ENCODE measurements at places on chromosomes 7 and 10. TPM values are rescaled to one million over a fixed set of nuclear protein-coding genes. Genes with fewer than 3 reads are reported as not detected.
A peak's percentile ranks its signal among the peaks of the same experiment; 100 is the strongest.

- H3K27me3 ChIP-seq: no peaks in the 10 kb centered on the region
- H3K36me3 ChIP-seq: no peaks in the 10 kb centered on the region
Observed at GRCh38 chr10:59991661-59992060, 85.3 kb upstream of the CCDC6 start.

DNA sequence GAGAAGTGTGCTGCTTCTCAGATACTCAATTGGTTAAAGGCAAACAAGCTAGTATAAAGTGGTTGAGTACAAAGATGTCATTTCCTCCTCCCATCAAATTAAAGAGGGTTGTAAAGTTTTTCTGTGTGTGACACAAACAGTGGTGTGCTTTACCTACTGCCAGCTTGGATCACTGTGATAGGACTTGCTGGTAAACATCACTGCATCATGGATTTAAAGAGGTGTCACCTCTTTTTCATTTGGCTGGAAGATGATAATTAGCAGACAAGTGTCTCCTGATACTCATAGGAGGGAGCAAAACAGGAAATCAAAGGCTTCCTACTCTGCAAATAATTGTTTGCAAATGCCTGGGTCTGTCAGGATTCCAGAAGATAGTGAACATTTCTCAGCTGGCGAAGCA lies 200.5 kb downstream of the MDFIC start:
- no peaks in the 10 kb centered on the region for H3K4me1 ChIP-seq
- no peaks in the 10 kb centered on the region for H3K36me3 ChIP-seq
- no peak overlapping the region for H3K4me3 ChIP-seq
- H3K27ac ChIP-seq: no peak overlapping the region
- no peaks in the 10 kb centered on the region for H3K27me3 ChIP-seq
- DNase-seq: no peak

- H3K36me3 ChIP-seq: no peaks in the 10 kb centered on the region
- H3K27me3 ChIP-seq: no peaks in the 10 kb centered on the region
- peaks cover 27% of the 10 kb centered on the region for H3K4me1 ChIP-seq
- DNase-seq: no peak
- no peak overlapping the region for H3K4me3 ChIP-seq
Observed at GRCh38 chr10:78584681-78585080, 484.1 kb upstream of the ZMIZ1 start.

DNA sequence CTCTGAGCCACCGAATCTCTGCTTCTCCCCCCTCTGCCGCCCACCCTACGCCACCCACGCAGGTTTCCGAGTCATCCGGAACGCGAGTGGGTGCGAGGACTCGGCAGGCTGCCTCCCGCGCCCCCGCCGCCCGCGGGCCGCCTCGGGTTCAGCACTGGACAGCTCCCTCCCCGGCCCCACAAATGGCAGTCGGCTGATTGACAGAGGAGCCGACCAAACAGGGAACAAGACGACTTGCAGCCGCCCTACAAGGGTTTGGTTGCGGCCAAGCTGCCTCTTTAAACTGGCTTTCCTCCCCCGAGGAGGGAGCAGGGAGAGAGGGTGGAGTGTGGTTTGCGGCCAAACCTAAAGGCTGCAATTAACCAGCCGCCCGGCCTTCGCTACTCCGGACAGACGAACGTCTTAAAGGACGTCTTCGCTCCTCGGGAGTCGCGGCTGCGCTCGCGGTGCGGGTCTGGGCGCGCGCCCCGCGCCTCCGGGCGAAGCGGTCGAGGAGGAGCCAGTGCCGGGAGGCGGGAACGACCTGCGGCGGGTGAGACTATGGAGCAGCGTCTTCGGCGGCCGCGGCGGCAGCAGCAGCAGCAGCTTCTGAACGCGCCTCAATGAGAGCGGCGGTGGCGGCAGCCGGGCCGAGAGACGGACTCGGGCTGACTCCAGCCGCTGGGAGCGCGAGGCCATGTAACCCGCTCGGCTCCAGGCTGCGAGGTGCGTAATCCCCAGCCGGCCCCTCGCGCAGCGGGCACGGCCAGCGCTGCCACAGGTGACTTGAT lies at the start of gene GPR158:
GPR158 (plus strand) TSS at position 541 of the 770 bp plus-strand sequence. CDS start 420 bp downstream, outside the sequence.
- peak within 1 kb of the TSS; percentile 48 for H3K4me3 ChIP-seq
- peak; percentile 95 for DNase-seq
- H3K27ac ChIP-seq: no peak within 1 kb of the TSS
- H3K4me1 ChIP-seq: peaks cover 6% of the 10 kb centered on the region

The CRTAC1 gene
- 3.1 TPM for total RNA-seq

- H3K36me3 ChIP-seq: no peaks in the 10 kb centered on the region
- H3K4me3 ChIP-seq: no peak overlapping the region
- peaks cover 40% of the 10 kb centered on the region for H3K4me1 ChIP-seq
Observed at GRCh38 chr10:77285529-77286182, 352.0 kb downstream of the KCNMA1 start.

- H3K27ac ChIP-seq: peak overlapping the region; percentile 92
- H3K27me3 ChIP-seq: no peaks in the 10 kb centered on the region
- H3K4me1 ChIP-seq: peaks cover 24% of the 10 kb centered on the region
- no peak overlapping the region for H3K4me3 ChIP-seq
Observed at GRCh38 chr10:103659674-103660363, 166.3 kb downstream of the NEURL1 start.

DNA sequence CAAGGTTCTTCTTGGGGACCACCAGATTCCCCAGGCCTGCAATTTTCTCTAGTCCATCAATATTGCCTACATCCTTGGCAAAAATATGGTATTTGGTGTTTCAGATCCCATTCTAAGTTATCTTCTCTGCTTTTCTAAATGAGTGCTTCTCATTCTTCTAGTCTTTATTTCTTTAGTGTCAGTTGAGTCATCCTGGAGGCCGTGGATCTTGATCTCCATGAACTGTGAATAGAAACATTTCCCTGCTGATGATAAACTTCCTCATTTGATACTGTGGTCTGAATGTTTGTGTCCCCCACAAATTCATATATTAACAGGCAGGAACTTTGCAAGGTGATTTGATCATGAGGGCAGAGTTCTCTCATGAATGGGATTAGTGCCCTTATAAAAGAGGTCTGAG lies 779.3 kb downstream of the INHBA start:
- no peaks in the 10 kb centered on the region for H3K36me3 ChIP-seq
- H3K4me1 ChIP-seq: peaks cover 5% of the 10 kb centered on the region
- no peak overlapping the region for H3K4me3 ChIP-seq
- no peak overlapping the region for H3K27ac ChIP-seq

- peak; percentile 66 for DNase-seq
- no peaks in the 10 kb centered on the region for H3K27me3 ChIP-seq
- peaks cover 18% of the 10 kb centered on the region for H3K36me3 ChIP-seq
- no peak overlapping the region for H3K4me3 ChIP-seq
- H3K4me1 ChIP-seq: no peaks in the 10 kb centered on the region
Observed at GRCh38 chr10:110803830-110804338, 67.8 kb upstream of the PDCD4 start.

- no peaks in the 10 kb centered on the region for H3K36me3 ChIP-seq
- DNase-seq: peak; percentile 88
- H3K4me3 ChIP-seq: peak overlapping the region; percentile 55
- peak overlapping the region; percentile 8 for H3K27ac ChIP-seq
- peaks cover 46% of the 10 kb centered on the region for H3K27me3 ChIP-seq
Observed at GRCh38 chr7:518630-519483, 789 bp downstream of the PDGFA start.

GRCh38 chr10:123537188-123537961 lies 128.8 kb upstream of the GPR26 start:
- no peaks in the 10 kb centered on the region for H3K27me3 ChIP-seq
- no peak for DNase-seq
- no peak overlapping the region for H3K4me3 ChIP-seq
- H3K36me3 ChIP-seq: no peaks in the 10 kb centered on the region

The ABCB4 gene
- 1.0 TPM for total RNA-seq

GRCh38 chr7:50962281-50962883 lies 179.7 kb upstream of the GRB10 start:
- H3K27me3 ChIP-seq: no peaks in the 10 kb centered on the region
- H3K36me3 ChIP-seq: no peaks in the 10 kb centered on the region
- H3K4me1 ChIP-seq: no peaks in the 10 kb centered on the region
- H3K27ac ChIP-seq: no peak overlapping the region

DNA sequence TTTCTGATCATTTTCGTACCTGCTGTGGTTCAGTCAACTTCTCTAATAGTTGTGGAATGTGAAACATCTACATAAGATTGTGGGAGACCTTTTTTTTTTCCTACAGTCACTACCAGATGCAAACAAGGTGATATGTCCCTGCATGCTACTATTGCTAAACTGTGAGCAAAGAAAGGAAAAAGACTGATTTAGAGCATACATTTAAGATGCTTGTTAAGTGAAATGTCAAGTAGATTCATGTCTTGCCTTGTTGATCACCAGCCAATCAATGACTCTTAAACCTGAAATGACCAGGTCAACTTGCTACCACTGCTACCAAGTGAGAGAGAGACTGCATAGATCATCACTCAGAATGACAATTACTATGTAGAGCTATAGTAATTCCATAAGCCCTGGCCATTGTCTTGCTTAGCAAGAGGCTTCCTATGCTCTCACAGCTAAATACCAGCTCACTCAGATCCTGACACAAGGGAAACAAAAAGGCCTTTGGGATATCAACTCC lies 84.3 kb upstream of the SKAP2 start:
- no peak overlapping the region for H3K27ac ChIP-seq
- H3K4me3 ChIP-seq: no peak overlapping the region
- H3K36me3 ChIP-seq: no peaks in the 10 kb centered on the region

DNA sequence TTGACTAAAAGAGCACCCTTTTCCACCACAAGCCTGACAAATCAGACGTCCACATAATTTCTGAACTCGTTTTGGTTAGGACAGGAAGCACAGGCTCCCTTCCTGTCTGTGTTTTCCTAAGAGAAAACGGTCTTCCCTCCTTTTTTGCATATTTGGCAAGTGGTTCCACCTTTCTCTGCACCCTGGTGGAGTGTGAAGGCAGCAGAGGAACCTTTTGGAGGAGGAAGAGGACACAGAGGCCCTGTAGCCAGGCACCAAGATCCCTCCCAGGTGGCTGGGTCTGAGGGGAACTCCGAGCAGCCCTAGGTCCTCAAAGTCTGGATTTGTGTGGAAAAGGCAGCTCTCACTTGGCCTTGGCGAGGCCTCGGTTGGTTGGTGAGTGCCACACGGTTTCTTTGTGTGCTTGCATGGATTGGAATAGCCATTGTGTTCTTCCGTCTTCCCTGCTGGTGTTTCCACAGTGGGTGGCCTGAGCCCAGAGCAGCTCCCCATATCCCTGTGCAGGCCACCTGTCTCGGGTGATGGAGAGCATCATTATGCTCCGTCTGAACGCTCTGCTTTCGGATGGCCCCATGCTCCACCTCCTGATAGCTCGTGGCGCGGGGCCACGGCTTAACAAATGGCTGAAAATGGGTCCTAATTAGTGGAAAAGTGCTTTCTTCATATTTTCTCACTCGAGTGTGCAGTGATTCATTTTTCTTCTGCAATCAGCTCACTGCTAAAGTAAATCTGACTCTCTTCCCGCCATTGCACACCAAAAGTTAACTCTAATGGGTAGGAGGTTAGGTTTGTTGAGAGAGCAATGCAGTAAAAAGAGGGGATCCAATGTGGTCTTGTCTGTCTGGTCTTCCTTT lies 4.2 kb downstream of the IKZF1 start:
- no peak overlapping the region for H3K27ac ChIP-seq
- no peaks in the 10 kb centered on the region for H3K4me1 ChIP-seq
- no peak overlapping the region for H3K4me3 ChIP-seq
- peaks cover 49% of the 10 kb centered on the region for H3K27me3 ChIP-seq

GRCh38 chr10:93505075-93505474 lies 8.7 kb downstream of the CEP55 start:
- H3K27ac ChIP-seq: no peak overlapping the region
- H3K36me3 ChIP-seq: no peaks in the 10 kb centered on the region
- H3K4me3 ChIP-seq: no peak overlapping the region
- H3K4me1 ChIP-seq: peaks cover 23% of the 10 kb centered on the region
- DNase-seq: no peak

- no peaks in the 10 kb centered on the region for H3K36me3 ChIP-seq
- peaks cover 26% of the 10 kb centered on the region for H3K4me1 ChIP-seq
- no peak overlapping the region for H3K4me3 ChIP-seq
- DNase-seq: peak; percentile 74
Observed at GRCh38 chr10:15254808-15255648, 86.5 kb upstream of the NMT2 start.

- no peak for DNase-seq
- H3K36me3 ChIP-seq: no peaks in the 10 kb centered on the region
- H3K4me1 ChIP-seq: peaks cover 8% of the 10 kb centered on the region
- H3K27me3 ChIP-seq: no peaks in the 10 kb centered on the region
Observed at GRCh38 chr10:79380125-79380945, 33.1 kb downstream of the PPIF start.

GRCh38 chr7:66319407-66319979 lies 114.4 kb downstream of the TPST1 start:
- DNase-seq: peak; percentile 24
- no peaks in the 10 kb centered on the region for H3K4me1 ChIP-seq
- H3K4me3 ChIP-seq: no peak overlapping the region
- H3K36me3 ChIP-seq: no peaks in the 10 kb centered on the region
- H3K27me3 ChIP-seq: no peaks in the 10 kb centered on the region

The ZDHHC6 gene
- 12.1 TPM for total RNA-seq

DNA sequence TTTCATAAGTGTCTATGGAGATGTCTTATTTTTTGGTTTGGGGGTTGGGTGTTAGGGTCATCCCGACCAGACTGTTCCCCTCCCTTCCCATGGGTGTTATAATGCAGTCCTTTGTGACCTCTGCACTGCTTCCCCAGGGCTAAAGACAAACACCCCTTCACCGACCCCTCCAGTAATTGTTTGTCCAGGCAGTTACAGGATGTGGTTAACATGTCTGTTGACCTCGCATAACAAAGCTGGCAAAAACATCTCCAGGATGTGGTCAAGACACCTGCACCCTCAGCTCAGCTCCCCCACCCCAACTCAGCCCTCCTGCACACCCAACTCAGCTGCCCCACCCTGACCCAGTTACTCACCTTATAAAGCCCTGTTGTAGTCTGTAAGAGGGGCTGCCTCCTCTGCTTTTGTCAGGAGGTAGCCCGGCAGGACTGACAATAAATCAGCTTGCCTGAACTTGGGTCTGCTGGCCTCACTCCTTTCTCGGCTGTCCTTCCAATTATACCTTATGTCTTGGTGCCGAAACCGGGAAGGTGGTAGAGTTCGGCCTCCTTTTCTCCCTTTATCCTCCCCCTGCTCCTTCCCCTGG lies 102.2 kb downstream of the ZNF92 start:
- no peak overlapping the region for H3K4me3 ChIP-seq
- H3K4me1 ChIP-seq: no peaks in the 10 kb centered on the region
- no peaks in the 10 kb centered on the region for H3K27me3 ChIP-seq
- H3K36me3 ChIP-seq: no peaks in the 10 kb centered on the region
- H3K27ac ChIP-seq: no peak overlapping the region
- DNase-seq: peak; percentile 3

GRCh38 chr7:855686-856369 lies 20.5 kb upstream of the GET4 start:
- H3K4me3 ChIP-seq: no peak overlapping the region
- H3K36me3 ChIP-seq: peaks cover 73% of the 10 kb centered on the region
- no peak for DNase-seq
- H3K4me1 ChIP-seq: no peaks in the 10 kb centered on the region

GRCh38 chr7:11082121-11082520 lies 108.4 kb downstream of the PHF14 start:
- no peaks in the 10 kb centered on the region for H3K27me3 ChIP-seq
- H3K36me3 ChIP-seq: no peaks in the 10 kb centered on the region
- DNase-seq: no peak
- no peaks in the 10 kb centered on the region for H3K4me1 ChIP-seq
- H3K4me3 ChIP-seq: no peak overlapping the region

Data from cardiac muscle cell (in vitro differentiated cells and primary cell).